Activated CD4-positive, alpha-beta T cell treated with anti-CD3 and anti-CD28 coated beads, Interleukin-10, Interleukin-2, amounts not matched to agents 100 ng/mL and 50 ng/mL, durations not matched to agents 16 hours and 8 hours (primary cell): ENCODE measurements at places on chromosomes 5 and 9.
A peak's percentile ranks its signal among the peaks of the same experiment; 100 is the strongest.

GRCh38 chr9:14207352-14207995 lies 106.5 kb downstream of the NFIB start:
- DNase-seq: no peak

GRCh38 chr5:163730206-163730756 lies 224.9 kb downstream of the MAT2B start:
- DNase-seq: no peak

GRCh38 chr5:120152472-120152871 lies 311.6 kb upstream of the PRR16 start:
- DNase-seq: no peak

DNA sequence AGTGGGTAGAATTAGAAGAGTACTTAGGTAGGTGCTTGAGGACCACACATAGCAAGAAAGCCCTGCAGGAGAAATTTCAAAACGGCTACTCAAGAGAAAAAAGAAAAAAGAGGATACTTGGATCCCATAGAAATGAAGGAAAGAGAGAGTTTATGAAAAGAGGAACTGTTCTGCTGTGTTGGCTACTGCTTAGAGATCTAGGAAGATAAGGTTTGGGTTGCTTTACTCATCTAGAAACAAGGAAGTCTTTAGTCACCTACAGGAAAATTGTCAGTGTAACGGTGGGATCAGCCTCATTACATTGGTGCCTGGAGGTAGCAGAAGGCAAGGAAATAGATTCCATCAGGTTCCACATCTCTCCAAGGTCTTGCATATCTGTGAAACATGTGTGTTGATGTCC lies 14.8 kb upstream of the C5orf46 start:
- no peak for DNase-seq

DNA sequence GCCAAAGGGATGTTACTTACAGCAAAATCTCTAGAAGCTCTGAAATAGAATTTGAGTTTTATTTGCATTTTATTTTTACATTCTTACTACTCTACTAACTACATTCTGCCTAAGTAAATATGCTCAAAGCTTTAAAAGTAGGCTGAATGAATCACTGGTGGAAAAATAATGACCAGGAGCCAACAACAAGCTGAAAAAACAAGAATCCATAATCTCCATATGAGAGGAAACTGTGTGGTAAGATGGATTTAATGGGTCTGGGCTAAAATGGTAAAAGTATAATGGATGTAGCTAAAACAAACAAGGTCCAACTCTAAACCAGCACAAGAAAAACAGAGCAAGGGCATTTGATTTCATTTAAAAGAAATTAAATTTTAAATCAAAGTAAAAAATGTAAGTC lies 525.8 kb upstream of the FTMT start:
- DNase-seq: no peak

- DNase-seq: peak; percentile 4
Observed at GRCh38 chr5:16260000-16260399, 80.4 kb upstream of the MARCHF11 start.

DNA sequence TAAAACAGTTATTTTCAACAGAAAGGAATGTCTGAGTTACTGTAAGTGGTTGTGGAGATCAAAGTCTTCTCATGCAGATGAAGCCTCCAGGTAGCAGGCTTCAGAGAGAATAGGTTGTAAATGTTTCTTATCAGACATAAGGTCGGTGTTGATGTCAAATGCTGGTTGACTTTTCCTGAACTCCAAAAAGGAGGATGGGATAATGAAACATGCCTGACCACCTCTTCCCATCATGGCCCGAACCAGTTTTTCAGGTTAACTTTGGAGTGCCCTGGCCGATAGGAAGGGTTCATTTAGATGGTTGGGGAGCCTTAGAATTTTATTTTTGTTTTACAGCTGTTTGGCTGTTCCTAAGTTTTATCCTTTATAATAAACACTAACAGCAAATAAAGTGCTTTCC lies 478.4 kb downstream of the ACTL7B start:
- DNase-seq: no peak

GRCh38 chr5:133838286-133838685 lies 130.1 kb downstream of the C5orf15 start:
- no peak for DNase-seq

DNA sequence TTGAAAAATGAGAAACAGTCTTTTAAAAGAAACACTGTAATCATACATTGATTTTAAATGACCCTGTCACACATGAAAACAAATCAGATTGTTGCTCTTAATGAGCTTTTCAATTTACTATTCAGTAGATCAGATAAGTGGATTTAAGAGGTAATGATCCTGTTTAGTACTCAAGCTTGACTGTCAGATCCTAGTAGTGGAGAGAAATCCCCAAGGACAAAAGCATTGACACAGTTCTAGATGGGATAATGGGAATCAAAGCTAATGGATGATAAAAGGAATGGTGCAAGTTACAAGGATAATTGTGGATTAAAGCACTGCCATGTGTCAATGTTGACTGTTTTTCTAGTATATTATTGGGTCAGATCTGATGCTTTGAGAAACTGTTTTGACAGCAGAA lies 142.3 kb upstream of the TLX3 start:
- DNase-seq: no peak

GRCh38 chr5:74123929-74124328 lies 497.9 kb downstream of the ARHGEF28 start:
- DNase-seq: no peak

DNA sequence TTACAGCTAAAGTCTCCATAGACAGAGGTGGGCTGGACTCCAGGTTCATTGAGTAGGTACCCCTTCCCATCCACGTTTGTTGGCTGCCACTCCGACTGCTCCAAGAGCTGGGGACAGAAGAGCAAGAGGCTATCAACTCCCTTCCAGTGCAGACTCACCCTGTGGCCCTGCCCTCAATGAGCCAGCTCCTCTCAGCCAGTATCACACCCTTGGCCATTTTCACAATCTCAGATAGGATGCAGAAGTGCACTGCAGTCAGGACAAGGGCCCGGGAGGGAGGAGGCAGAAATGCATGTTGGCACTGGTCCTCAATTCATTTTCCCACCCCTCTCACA lies 6.2 kb downstream of the IRF1 start:
- no peak for DNase-seq

- DNase-seq: no peak
Observed at GRCh38 chr9:71756753-71757152, 11.6 kb downstream of the CEMIP2 start.

- no peak for DNase-seq
Observed at GRCh38 chr5:42591015-42591414, 165.6 kb upstream of the CCDC152 start.

GRCh38 chr9:81771571-81771970 lies 82.2 kb upstream of the TLE1 start:
- DNase-seq: no peak

DNA sequence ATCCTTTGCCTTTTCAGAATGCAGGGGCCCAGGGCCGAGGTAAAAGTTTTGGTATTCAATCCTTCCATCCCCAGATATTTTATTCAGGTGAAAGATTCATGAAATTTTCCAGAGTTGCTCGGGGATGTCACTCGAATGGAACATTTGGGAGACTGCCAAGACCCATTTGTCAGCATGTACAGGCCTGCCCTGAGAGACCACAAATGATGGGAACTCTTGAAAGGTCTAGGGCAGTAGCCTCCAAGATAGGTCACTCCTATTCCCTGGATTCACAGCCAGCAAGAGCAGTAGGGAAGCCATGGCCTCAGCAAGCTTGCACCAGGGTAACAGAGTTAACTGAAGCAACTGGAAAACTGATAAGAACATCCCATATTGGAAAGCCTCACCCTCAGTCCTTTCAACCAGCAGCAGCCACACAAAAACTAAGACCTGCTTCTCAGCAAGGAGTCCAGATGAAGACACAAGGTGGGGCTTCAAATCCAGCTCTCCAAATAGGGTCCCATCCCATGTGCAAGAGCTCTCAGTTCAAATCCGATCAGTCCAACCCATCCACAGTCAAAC lies 12.5 kb downstream of the CARD6 start:
- no peak for DNase-seq

DNA sequence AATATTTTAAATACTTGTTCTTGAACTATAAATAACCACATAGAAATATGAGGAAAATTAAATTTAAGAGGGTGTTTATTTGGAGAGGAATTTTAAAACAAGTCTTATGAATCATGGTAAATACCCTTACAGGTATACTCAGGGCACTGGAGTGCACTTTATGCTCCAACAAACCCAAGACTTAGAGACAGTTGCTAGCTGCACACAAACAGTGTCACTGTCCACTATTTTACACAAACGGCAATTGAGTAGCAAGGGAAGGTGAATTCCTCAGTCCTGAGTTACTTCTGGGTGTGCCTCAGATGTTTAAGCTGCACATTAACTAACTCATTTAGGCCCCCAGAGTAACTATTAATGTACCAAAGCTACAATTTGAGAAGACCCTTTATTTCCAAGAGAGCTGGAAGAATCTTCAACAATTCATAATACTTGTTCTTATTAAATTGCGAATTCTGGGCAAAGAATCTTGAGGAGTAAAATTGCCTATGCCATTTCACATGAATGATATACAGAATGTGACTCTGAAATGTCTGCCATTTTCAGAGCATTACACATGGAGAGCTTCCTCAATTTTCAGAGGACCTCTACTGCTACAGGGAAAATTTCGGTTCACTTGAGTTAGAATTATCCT lies 371.2 kb downstream of the PDE4D start:
- DNase-seq: no peak

- DNase-seq: peak; percentile 62
Observed at GRCh38 chr5:172106511-172107356, 81.3 kb downstream of the STK10 start.

DNA sequence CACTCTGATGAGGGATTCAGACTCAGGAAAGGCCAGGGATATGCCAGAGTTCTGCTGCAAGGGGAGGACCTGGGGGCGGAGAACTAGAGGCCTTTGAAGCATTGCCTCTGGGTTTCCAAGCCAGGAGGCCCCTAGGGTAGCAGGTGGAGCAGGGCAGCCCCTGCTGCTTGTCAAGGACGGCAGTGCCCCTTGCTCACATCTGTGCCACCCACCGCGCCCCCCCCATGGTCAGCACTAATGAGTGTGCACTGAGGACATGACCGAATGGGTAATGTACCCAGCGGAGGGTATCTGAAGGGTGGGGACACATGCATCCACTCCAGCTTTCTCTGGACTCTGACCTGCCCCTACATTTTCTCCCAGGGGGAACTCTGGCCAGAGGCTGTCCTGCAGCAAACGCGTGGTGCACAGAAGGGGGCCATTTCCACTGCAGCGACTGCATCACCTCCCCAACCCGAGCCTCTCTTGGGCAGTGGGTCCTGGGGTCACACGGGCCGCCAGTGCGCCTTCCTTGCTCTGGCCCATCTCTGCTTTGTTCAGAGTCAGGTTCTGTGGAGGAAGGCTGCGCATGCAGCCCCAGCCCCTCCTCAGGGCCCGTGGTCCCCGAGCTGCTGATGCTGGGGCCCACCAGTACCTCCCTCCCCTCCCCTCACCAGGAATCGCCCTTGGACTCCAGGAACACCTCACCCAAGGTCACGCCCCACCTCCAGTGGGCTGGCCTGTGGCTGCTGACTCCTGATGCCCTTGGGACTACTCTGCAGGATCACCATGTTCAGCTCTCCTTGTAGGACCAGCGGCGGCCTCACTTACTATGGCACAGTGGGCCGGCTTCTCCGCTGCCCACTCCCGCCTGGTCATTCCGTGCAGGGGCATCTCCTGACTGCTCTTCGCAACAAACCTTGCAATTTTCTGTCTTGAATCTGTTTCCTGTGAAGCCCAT lies 31.2 kb downstream of the STC2 start:
- DNase-seq: no peak

GRCh38 chr9:136328622-136329041 lies 1.3 kb downstream of the GPSM1 start:
- no peak for DNase-seq

DNA sequence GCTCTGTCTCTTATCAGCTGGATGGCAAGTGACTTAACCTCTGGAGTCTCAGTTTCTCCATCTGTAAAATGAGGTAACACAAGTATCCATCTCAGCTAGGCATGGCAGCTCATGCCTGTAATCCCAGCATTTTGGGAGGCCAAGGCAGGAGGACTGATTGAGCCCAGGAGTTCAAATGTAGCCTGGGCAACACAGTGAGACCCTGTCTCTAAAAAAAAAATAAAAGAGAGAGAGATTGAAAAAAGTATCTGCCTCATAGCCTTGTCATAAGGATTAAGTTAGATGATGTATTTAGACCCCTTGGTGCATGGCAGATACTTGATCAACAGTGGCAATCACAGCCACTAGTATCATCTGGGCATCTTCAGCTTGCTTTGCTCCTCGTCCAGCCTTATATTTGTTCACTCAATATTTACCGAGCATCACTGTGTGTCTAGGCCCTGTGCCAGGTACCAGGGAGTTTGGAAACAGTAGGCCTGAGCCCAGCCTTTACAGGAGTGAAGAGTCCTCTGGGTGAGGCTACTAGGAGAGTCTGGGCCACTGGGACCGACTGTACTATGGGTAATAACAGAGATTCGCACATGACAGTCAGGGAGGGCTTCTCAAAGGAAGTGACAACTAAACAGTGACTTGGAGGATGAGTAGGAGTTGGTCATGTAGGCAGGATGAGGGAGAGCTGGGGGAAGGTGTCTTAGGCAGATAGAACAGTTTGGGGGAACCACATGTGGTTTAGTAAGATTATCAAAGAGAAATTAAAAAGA lies 34.2 kb downstream of the CORO2A start:
- DNase-seq: peak; percentile 36

- no peak for DNase-seq
Observed at GRCh38 chr5:157284458-157285212, 18.7 kb downstream of the CYFIP2 start.

DNA sequence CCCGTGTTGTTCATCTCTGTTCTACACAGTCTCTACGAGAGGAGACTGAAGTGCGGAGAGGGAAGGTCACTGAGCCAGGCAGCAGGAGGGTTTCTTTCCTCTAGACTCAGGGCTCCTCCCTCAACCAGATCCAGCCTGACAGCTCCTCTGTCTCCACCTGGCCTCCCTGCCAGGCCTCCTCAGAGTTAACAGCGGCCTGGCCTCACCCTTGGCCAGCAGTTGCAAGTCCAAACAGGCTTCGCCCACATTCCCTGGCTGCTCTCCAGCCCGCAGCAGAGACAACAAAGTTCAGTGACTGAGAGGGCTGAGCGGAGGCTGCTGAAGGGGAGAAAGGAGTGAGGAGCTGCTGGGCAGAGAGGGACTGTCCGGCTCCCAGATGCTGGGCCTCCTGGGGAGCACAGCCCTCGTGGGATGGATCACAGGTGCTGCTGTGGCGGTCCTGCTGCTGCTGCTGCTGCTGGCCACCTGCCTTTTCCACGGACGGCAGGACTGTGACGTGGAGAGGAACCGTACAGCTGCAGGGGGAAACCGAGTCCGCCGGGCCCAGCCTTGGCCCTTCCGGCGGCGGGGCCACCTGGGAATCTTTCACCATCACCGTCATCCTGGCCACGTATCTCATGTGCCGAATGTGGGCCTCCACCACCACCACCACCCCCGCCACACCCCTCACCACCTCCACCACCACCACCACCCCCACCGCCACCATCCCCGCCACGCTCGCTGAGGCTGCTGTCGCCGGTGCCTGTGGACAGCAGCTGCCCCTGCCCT lies at the start of gene HRCT1:
HRCT1 (plus strand) TSS at position 291 of the 768 bp plus-strand sequence; CDS start at position 377, 86 bp downstream.
- DNase-seq: no peak

- DNase-seq: peak; percentile 36
Observed at GRCh38 chr9:85900504-85901201, 40.3 kb upstream of the NAA35 start.

- no peak for DNase-seq
Observed at GRCh38 chr5:151970885-151971284, 46.2 kb upstream of the GLRA1 start.

GRCh38 chr9:105828596-105829213 lies 134.4 kb downstream of the TMEM38B start:
- DNase-seq: no peak

GRCh38 chr5:115333164-115333563 lies 36.7 kb upstream of the CCDC112 start:
- peak; percentile 52 for DNase-seq

GRCh38 chr9:78903581-78903980 lies 606.7 kb downstream of the PSAT1 start:
- DNase-seq: no peak
